ENCODE measurements at places on chromosomes 4 and X.

DNA sequence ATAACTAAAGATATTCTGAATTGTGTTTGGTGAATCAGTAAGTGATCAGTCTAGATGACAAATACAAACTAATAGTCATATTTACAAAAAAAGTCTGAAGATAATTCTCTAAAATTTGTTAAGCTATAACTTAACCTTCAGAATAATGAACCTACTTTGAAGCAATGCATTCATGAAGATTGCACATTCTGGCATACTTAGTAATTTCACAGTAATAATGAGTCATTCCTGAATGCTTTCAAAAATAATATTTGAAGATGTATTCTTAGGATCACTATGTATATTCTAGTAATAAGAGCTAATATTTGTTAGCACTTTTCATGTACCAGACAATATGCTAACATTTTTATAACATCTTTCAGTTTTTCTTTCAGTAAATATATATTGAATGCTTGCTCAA, 756.7 kb upstream of the SLIT2 start:
- DNase-seq: no peak

DNA sequence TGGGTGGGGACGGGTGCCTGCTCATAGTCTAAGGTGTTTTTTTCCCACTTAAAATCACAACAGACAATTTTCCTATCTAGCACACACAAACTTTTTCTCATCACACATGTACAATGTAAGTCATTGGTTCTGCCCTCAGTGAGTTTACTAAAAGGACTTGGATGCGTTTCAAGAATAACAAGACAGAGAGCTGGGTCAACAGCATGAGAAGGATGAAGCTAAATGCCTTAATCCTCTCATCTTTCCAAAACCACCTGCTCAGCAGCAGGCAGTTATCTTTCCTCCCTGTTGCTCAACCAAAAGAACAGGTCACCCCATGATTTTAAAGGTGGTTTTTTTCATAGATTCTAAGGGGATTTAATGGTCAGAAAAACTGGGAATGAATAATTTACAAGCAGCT, 40.1 kb downstream of the OFD1 start:
- no peak for DNase-seq

DNA sequence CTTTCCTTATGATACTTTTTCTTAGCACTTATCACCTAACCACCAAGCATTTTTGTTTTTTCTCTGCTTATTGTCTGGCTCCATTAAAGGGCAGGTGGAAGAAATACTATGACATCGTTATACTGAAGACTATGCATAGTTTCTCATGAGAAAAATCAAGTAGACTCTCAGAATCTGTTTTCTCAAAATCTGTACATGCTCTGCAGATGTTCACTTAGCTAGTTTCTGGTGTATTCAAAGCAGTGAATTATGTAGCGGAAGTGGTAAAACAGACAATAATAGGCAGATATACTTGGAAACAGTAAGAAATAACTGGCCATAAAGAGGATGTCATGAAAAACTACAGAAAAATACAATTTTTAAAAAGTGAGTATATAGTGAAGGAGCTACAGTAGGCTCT, 146.0 kb downstream of the STIM2 start:
- DNase-seq: no peak

DNA sequence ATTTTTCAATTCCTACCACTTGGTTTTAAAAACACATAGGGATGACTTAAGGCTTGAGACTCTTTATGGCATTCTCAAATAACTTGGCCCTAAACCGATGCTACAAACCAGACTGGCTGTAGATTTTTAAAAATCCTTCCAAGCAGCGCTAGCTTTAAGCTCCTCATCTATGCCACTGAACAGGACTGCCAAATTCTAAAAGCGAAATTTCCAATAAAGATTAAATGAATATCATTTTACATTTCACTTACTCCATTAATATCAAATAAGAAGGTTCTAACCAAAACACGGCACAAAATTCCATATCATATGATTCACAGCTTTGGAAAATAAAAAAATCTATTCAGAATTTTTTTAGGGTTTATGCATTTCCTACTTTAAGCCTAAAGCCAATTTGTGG, 134.2 kb downstream of the FANCB start:
- DNase-seq: no peak

DNA sequence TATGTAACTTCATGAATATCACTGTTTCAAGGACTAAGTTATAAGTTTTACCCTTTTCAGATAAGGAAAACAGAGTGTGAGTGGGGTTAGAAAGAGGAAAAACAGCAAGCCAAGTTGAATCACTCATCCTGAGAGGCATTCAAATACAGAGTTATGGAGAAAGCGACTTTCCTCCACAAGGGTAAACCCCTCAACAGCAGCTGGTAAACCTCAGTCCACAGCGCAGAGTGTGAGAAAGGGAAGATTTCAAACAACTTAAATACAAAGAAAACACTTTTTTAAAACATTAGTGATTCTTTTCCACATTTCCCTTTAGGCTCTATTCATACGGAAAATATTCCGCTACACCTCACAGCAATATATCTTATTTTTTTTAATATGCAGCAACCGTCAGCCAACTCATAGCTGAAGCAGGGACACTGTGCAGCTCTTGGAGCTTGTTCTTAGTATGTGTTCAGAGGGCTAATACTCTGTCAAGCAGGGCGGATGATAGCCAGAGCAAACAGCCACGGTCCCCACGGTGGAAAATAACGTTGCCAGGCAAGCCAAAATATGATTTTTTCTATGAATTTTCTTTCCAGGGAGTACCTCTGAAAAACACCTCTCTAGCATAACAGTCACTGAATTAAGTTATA, 488.9 kb upstream of the FAT1 start:
- DNase-seq: no peak

DNA sequence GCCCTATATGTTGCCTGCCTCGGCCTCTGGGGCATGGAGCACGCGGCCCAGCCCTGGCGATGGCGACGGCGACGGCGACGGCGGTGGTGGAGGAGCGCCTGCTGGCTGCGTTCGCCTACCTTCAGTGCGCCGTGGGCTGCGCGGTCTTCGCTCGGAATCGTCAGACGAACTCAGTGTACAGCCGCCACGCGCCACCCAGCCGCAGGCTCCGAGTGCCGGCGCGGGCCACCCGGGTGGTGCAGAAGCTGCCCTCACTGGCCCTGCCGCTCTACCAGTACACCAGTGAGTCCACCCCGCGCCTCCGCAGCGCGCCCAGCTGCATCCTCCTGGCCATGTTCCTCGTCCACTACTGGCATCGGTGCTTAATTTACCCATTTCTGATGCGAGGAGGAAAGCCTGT, 83.7 kb upstream of the F9 start:
- DNase-seq: no peak

DNA sequence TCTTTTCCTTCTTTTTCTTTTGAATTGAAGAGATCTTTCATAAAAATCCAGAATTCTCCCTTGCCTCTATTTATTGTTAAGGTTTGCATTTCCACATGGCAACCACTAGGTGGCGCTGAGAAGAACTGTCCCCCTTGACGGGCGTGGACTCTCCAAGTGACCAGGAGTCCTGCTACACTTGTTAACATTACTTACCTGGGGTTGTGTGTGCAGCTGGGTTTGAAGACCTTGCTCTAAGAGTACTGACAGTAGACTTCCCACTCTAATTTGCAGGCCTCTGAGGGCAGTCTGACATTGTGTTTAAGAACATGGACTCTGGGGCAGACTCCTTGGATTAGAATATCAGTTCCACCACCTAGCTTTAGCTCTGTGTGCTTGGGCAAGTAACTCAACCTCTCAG, 52.8 kb downstream of the GPRIN3 start:
- peak; percentile 57 for DNase-seq

DNA sequence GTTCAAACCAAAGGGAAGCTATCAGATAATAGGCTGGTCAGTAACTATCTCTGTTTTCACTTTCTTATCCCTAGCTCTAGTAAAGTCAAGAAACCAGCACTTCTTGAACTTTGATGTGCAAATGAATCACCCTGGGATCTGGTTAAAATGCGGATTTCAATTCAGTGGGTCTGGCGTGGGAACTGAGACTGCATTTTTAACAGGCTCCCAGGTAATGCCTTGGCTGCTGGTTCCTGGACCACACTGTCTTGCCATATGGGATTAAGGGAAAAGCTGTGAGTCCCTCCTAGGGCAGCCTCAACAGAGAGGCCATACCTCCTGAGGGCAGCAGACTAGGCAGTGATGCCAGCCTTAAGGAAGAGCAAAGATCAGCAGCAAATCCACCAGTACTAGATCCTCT, 1.7 kb downstream of the RNF175 start:
- DNase-seq: no peak

DNA sequence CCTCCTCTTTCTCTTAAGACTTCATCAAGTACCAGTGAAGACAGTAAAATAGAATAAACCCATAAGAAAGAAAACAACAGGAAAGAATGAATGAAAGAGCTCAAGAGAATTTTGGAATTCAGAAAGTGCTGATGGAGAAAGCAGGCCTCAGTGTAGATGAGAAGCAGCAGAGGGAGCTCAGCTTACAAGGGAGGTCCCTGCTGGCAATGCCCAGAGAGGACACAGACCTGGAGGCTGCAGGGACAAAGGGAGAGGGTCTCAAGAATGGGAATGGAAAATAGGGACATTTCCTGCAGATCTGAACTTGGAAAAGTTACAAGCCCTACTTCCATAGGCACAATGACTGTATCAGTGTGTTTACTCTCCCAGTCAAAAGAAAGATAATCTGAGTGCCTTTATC, 64.5 kb upstream of the MAGEA10 start:
- DNase-seq: no peak

DNA sequence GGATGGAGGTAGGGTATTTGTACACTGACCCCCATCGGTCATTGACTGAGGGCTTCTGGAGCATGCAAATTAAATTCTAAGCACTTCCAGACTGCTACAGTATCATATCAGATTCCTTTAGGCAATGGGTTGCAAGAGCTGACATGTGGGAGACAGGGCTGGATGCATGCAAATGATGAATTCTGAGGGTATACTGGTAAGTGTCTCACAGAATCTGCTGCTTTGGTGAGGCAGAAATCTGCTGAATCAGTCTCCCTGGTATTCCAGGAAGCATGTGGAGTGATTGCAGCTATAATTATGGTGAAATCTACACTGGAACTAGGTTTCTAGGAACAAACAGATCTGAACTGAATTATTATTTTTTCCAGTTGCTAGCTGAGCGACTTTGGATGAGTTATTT, 684.9 kb upstream of the MAGEB2 start:
- DNase-seq: no peak

DNA sequence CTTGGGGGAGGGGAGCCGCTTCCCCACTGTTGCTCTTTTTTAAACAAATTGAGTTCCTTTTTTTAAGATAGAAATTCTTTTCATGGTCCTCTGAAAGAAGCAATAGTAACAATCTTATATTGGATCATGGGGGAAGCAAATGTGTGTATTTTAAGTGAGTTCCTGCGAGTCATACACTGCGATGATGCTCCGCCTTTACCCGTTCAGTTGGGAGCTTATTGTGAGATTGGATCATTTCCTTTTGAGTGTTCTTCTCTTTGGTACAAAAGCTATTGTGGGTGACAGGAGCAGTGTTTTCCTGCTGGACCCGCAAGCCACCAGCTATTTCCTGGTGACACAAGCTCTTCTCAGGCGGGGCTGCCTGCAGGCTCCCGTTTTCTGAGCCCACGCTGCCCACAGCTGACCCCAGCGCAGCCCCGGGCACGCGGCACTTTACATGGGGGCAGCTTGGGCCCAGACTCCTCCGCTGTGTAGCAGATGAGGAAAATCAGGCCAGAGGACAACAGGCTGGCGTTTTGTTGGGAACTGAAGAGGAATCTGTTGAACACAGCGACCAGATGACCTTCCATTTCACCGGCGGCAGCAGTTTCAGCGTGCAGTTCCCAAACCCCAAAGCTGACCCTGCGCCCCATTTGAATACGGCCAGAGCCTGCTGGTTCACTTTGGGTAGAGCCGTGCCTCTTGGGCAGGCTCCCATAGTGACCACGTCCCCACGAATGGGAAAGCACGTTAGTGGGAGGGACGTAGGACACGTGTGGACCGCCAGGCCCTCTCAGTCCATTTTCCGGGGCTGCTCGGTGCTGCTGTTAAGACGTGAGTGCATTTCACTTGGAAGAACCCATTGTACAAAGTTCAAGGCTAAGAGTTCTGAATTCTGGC, 12.2 kb downstream of the TADA2B start:
- no peak for DNase-seq

DNA sequence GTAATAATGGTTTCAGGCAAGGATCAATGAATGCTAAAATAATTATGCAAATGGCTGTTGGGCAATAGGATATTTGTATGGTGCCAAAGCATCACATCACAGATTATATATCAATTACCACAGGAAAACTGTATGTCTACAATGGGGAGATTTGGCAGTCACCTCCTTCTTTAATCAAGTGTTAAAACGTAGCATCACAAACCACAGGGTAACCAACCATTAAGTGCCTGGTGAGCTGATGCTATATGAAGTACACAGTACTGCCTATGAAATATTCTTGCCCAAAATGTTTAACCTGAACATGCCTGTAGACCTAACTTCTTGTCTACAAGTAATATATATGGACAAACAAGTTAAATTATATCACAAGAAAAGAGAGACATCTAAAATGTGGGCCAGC, 25.3 kb downstream of the MECP2 start:
- DNase-seq: no peak

DNA sequence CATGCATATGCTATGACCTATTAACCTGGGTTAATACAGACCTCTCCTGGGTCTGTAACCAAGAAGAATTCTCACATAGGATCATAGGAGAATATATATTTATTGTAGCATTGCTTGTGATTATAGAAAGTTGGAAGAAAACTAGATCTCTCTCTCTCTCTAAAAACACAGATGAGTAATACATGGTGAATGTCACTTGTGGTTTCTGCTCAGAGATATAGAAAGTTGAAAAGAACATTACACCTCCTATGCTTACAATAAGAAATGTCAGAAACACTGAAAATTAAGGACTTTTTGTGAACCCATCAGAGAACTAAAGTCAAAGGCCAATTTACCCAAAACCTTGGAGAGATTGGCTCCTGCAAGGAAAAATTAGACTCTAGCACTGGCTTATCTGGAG, 1389.5 kb downstream of the FAM133A start:
- DNase-seq: no peak

GRCh38 chr4:119580293-119580692, 48.3 kb downstream of the PDE5A start:
- DNase-seq: no peak

- no peak for DNase-seq
These were observed 126.3 kb downstream of the REPS2 start for GRCh38 chrX:17072721-17073230.

DNA sequence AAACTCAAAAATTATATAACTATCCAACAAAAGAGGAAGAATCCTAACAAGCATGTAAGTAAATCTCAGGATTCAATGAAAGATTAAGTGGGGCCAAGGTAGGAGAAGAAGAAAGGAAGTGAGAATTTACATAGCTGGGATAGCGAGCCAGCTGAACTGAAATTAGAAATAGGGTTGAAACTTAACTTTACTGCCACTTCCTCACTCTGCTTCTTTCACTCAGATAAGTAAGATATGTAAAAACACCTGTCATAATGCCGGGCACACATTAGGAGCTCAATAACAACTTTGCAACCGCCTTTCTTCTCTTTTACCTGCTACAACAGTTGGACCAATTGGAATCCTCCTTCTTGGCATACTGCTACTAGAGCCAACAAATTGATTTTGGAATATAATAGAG, 129.4 kb downstream of the CNKSR2 start:
- no peak for DNase-seq

DNA sequence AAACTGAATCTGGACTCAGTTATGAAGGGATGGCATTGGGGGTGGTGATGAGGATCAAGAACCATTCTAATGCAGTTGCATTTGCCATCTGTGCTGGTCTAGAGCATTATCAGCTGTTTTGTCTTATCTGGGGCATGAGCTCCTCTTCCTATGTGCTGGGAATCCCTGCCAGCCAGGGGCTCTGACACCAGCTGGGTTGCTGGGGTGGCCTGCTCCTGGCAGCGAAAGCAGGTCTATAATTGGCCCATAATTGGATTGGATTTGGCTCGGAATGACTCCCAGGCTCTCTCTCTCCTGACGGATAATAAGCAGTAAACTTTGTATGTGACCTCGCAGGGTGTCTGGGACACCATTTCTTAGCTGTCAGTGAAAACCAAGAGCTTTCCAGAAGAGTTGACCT, 34.1 kb downstream of the SMPX start:
- no peak for DNase-seq

Measured in K562 (cell line).